GM19239 (cell line): ENCODE measurements at places on chromosomes 16 and 17.

DNA sequence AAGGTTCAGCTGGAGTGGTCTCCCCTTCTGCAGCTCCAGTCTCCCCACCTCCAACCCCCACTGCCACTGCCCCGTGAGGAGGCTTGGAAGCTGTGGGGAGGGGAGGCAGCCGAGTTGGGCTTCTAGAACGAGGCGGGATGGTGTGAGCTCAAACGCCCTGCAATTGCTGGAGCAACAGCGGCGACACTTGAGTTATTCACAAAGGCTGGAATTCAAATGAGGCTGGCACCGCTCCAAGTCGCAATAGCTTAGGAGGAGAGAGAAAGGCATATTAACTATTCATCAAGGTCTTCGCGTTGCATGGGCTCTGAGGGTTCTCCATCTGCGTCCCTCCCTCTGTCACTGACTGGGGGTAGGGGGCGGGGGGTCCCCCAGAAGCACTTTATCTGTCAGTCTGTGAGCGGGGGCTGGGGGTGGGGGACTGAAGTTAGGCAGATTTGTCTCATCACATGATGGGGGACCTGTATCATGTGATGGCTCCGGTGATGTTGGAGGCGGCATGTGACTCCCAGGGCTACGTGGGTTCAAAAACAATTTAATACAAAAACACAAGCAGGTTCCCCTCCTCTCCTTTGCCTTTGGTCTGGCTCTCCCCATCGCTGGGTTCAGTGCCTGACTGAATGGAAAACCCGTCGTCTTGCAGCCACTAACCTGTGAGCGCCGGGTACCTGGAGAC, 70.5 kb downstream of the RBBP6 start:
- DNase-seq = no peak

DNA sequence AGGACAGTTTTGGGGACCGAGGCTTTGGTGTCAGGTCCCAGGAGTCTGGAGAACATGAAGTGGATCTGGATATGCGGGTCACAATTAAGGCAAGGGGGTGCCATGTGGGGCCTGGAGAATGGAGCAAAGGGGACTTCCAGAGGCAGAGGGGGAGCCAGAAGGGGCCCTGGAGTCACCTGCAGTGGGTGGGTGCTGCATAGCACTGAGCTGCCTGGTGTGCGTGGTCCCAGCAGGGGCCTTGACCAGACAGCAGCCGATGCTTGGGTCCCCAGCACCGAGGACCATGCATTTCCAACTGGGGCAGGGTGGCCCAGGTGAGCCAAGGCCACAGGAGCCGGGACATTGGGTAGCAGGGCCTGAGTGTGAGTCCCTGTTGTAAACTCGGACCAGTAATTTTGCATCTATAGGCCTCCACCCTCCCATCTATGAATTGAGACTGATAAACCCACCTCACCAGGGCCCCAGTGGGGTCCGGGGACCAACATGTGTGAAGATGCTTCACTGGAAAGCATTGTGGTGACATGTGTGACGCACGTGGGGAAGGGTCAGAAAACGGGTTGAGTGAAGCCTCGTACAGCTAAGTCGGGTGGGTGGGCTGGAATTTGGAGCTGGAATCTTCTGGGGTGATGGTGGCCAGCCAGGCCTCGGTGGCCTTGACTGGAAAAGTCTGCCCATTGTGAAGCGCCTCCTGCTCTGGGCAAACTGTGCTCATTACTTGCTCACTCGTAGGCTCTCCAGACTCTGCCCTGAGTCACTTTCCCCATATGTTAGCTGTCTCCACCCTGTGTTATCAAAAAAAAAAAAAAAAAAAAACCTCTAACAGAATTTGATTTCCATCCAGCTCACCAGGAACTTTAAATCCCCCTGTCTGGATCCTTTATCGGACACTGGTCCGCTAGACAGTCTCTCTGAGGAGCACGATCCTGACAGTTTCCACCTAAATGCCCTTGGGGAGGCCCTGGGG, 90.5 kb upstream of the ZNF469 start:
- DNase-seq = no peak

DNA sequence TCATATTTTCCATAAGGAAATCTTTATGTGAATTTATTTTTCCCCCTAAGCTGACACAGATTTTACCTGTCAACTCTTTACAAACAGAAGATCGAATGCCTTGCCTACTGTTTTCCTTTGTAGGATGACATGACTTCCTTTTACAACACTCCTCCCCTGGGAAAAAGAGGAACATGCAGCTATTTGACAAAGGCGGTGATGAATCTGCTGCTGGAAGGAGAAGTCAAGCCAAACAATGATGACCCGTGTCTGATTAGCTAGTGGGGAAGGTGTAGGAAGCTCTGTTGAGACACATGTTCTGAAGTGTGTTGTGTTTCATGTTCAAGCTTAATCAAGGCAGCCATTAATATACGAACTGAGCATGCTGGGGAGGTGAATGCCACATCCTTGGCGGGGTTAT, 238.0 kb downstream of the PHKB start:
- no peak for DNase-seq

DNA sequence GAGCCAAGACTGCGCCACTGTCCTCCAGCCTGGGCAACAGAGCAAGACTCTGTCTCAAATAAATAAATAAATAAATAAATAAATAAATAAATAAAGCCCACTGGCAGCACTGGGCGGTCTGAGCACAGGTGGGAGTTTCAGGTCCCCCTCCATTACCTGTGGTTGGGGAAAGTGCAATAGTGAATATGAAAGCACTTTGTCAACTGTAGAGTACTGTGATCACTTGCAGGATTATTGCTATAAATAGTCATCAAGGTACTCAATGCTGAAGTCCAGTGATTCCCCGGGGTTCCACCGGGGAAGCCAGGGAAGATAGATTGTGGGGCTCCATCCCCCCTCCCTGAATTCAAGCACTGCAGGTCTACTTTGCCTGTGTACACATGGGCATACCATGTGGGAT, 42.7 kb upstream of the CPNE2 start:
- DNase-seq = peak; percentile 59

- no peak for DNase-seq
These were observed 12.3 kb downstream of the CES1 start for GRCh38 chr16:55820615-55821014.

DNA sequence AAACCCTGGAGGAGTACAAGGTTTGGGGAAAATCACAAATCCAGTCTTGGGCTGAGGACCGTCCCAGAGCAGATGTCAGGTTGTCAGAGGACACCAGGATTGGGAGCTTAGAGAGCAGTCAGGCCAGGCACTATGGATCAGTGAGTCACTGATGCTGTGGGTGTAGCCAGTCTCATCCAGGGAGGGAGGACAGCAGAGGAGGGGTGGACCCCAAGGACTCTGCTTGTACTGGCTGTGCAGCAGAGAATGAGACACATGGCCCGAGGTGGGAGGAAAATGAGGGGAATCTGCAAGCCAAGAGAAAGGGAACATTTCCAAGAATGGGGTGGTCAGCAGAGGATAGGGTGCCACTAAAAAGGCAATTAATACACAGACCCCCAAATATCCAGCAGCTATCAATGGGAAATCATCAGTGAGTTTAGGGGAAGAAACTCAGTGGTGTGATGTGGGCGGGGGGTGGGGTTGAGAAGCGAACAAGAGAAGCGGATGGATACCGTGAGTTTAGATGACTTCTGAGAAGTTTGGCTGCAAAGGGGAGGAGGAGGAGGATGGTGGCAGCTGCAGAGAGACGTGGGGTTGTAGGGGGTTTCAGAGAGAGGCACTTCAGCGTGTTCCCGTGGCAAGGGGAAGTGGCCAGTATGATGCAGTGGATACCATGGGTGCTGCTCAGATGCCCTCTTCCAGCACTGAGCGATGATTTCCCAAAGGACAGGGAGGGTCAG, 43.9 kb downstream of the ARHGAP27 start:
- no peak for DNase-seq

DNA sequence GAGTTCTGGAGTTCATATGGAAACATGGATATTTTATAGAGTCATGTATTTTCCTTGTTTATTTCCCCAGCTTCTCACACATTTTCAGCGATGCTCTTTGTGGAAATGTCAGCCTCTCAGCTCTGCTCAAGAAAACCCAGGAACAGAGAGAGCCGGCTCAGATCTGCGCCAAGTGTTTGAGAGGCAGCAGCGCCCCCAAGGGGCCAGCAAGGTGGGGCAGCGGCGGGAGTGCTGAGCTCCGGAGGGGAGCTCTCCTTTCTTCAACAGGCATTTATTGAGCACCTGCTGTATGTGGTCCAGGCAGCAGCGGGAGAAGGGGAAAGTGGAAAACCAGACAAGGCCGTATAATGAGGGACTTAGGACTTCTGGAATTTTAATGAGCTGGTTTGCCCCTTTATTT, 421.1 kb upstream of the C16orf82 start:
- no peak for DNase-seq

GRCh38 chr17:32553168-32553567, 66.4 kb downstream of the CDK5R1 start:
- DNase-seq = no peak

DNA sequence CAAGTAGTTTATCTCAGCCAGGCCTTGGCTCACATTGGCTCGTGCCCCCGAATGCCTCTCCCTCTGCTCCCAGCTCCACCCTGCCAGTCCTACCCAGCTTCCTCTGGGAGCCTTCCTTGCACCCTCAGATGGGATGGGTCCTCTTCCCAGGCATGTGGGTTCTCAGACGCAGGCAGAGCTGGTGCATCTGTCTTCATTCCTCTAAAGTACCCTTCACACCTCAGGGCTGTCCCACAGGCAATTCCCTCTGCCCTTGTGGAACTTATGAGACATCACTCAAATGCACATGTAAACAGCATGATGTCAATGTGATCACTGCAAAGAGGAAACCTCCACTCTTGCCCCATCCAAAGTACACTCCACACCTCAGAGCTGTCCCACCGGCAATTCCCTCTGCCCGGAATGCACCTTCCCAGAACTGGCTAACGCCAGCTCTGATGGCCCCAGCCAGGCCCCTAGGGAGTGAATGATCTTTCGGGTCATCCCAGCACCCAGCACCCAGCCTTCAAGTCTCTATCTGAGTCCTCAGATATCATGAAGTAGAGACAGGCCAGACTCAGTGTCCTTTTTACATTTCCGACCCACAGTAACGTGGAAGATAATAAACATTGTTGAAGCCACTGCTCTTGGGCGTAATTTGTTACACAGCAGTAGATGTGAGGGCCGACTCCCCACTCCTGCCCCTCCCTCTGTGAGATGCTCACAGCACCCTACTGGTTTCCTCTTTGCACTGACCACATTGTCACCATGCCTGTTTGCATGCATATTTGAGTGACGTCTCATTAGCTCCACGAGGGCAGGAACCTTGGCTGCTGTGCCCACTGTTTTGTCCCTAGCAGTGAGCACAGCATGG, 85.4 kb downstream of the N4BP1 start:
- no peak for DNase-seq

GRCh38 chr17:2335726-2336214, 487 bp downstream of the TSR1 start:
- no peak for DNase-seq

GRCh38 chr17:376936-377863, 24.6 kb upstream of the RPH3AL start:
- DNase-seq = no peak
